ENCODE measurements at places on chromosomes 4 and X.

DNA sequence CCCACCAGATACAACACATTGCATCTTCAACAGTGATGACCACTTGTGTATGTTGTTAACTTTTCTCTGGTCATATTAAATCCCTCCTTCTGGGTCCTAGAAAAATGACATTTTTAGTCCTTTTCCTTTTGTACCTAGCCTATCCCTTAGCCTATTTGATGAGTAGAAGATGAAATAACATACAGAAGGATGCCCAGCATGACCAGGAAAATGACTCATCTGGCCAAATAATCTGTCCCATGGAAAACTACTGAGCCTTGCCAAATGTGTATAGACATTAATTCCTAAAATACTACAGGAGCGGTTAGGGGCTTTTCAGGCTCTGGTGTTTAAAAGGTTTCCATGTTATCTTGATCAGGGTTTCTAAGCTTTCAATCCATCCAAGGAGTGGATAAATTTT is 129.0 kb upstream of the KCNIP4 start:
- no peak for DNase-seq

GRCh38 chrX:132532097-132532496 is 43.3 kb upstream of the MBNL3 start:
- no peak for DNase-seq

GRCh38 chrX:71958281-71958675 is 47.6 kb downstream of the NHSL2 start:
- no peak for DNase-seq

GRCh38 chrX:44291468-44292092 is 51.9 kb downstream of the EFHC2 start:
- DNase-seq = no peak

GRCh38 chr4:20532871-20533870 is 167.1 kb upstream of the PACRGL start:
- no peak for DNase-seq

DNA sequence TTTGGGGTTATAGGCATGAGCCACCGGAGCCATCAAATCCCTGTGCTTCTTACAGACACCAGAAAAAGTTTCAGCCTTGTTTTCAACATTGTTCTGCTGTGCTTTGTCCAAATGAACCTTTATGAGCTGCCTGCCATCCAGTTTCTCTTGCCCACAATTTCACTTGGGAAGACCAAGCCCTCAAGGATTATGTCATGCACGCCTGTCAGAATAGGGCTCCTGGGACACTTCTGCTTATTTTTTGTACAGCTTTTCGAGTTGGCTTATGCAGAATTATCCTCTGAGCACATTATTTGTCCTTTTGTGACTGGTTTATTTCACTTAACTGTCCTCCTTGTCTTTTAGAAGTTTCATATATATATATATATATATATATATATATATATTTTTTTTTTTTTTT is 16.2 kb downstream of the UBE2K start:
- DNase-seq = no peak

DNA sequence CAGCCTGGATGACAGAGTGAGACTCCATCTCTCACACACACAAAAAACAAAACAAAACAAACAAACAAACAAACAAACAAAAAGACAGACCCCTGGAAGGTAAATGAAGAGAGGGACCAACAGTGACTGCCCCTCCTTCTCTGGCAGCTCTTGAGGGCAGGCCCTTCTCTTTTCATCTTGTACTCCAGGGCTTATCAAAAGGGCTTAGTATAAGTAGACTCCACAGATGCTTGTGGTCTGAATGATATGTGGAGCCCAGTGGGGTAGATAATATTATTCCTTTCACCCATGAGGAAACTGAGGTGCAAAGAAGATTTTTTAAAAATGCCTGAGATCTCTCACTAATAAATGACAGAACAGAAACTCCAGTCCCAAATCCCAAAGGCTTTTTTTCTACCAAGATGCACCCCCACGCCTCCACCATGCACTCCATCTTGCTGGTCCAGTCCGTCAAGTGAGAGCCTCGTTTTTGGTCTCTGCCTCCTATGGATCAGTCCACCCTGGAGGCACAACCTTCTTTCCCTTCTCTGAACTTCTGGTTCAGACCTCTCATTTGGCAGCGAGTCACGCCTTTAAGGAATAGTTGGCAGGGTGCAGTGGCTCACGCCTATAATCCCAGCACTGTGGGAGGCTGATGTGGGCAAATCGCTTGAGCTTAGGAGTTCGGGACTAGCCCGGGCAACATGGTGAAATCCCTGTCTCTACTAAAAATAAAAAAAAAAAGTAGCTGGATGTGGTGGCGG is 17.0 kb upstream of the CHRNA9 start:
- DNase-seq = no peak

GRCh38 chrX:8783097-8783713 is 18.0 kb downstream of the FAM9A start:
- no peak for DNase-seq

DNA sequence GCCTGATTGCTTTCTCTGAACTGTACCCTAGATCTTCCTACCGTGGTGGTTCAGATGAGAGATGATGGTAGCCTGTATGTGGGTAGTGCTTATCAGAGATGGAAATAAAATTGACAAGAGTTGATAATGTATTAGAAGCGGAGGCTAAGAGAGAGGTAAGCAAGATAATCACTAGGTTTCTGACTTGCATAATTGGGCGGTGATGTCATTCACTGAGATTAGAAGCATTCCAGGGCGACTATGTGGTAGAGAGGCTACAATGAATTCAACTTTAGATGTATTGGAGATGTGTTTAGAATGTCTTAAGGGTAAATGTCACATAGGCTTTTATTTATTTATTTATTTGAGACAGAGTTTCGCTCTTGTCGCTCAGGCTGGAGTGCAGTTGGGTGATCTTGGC is 415 bp upstream of the TENM3 start:
- no peak for DNase-seq

- DNase-seq = no peak
Observed at GRCh38 chr4:145011636-145012035, 86.4 kb downstream of the ANAPC10 start.

DNA sequence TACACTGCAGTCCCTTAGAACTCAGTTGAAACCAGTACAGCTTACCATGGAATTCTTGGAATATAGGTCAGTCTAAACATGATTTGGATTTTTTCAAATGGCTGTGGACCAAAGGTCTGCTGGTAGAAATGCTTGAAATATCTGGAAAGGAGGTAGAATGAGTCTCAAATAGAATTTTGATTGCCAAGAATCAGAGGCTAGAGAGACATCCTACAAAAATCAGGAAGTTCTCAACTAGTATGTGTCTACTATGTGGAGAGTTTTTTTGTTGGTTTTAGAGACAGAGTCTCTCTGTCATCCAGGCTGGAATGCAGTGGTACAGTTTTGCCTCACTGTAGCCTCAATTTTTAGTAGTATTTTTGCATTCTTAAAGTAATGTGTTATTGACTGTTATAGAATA is 53.6 kb downstream of the PAQR3 start:
- DNase-seq = no peak

DNA sequence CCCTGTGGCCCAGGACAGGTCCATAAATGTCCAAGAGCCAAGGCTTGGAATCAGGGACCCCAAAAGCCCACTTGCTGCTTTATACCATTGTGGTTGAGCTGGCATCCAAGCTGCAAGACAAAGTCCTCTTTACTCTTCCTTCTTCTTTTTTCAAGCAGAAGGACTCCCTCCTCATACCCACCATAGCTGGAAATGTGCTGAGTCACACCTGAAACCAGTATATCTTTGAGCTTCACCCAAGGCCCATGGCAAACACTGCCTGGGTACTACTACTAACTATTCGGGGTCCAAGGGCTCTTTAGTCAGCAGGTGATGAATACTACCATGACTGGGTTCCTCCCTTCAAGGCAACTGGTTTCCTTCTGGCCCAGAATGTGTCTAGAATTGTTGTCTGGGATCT is 37.3 kb upstream of the NMU start:
- no peak for DNase-seq

DNA sequence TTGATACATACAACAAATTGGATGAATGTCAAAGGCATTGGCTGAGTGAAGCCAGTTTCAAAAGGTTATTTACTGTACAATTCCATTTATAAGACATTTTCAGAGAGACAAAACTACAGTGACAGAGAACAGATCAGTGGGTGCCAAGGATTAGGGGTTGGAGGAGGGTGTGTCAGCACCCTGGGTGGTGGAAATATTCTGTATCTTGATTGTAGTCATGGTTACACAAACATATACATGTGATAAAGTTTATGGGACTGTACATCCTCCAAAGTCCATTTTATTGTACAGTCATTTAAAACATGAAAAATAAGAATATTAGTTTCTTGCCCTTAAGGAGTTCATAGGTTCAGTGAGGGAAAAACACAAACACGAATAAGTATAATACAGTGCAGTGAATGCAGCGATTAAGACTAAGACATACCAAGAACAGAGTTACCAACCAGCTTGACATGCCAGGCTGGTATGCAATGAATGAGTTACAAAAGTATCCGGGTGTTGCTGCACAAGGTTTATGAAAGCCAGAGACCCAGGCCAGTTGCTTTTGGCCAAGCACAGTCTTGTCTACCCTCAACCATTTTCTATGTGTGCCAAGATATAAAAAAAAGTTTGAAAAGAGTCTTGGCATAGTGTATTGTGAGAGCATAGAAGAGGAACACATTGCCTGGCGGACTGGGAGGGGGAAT is 123.6 kb downstream of the MSL3 start:
- DNase-seq = no peak

DNA sequence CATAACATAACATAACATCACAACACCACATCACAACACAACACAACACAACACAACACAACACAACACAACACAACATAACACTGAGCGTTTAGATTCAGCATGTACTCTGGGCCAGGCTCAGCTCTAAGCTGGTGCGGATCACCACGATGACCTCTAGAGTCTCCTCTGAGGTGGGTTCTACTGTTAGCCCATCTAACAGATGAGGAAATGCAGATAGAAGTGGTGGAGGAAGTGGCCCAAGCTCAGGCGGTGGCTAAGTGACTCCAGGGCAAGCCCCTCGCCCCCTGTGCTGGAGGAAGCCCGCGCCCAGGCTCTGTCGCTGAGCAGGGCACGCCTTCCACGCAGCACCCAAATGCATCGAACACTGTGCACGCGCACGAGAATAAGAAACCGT is 45.3 kb upstream of the CDKN2AIP start:
- no peak for DNase-seq

GRCh38 chr4:113968473-113968872 is 11.0 kb downstream of the ARSJ start:
- DNase-seq = no peak

DNA sequence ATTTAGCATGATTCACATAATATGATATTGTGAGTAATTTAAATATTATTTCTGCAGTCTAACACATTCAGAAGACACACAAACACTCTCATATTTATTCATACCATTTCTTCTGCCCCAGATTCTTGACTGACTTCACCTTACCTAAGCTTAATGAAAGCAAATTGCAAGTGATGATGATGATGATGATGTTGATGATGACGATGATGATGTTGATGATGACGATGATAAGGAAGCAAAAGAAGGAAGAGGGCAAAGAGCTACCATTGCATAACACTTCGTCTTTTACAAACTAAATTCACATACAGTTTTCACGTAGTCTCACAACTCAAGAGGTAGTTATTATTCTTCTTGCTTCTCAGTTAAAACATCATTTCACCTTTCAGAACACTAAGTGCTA is 404.7 kb downstream of the NAF1 start:
- no peak for DNase-seq

GRCh38 chrX:149493567-149494562 is 11.2 kb downstream of the IDS start:
- DNase-seq = no peak

DNA sequence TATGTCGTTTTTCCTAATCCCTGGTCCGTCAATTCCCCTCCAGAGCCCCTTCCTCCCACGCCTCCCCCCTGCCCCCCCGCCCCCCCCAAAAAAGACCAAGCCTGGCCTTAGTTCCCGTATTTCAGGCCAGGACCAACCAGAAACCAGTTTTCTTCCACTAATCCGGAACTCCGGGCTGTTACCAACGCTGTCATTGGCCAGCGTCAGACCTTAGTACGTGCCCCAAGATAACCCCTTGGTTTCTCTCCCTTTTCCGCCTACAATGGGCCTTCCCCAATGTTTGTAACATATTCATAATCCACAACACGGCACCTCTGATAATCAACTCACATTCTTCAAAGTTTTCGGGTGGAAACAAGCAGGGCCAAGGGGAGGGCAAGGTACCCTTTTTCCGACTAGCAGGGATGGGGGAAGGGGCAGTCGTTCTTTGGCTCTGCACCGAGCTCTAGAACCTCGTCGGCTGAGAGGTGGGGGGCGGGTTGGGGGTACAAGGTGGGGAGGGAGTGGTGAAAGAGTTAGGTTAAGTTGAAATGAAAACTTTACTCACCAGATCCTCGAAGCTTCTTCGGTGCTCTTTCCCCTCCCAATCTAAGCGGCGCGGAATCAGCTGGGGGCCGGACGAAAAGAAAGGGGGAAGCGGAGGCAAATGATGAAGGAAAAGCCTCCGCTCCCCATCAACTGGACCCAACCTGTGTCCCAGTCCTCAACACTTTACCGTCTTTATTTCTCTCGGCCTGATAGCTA is 1.5 kb downstream of the BRWD3 start:
- no peak for DNase-seq

DNA sequence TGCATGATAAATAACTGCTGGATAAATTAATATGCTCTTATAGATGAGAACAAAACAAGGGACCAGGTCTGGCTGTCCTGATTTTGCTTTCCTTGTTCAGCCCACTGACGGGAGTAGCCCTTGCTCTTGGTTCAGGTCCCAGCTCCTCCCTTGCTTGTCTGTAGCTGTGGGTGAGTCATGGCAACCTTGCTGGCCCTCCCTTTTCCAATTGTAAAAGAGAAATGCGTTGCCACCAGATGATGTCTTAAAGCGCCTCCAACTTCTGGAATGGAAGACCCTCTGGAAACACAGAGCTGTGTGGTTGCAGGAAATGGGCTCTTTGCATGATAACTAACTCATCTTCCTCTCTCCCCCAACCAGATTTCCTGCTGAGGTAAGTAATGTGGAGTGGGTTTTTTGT is 171.4 kb downstream of the AASDH start:
- no peak for DNase-seq

DNA sequence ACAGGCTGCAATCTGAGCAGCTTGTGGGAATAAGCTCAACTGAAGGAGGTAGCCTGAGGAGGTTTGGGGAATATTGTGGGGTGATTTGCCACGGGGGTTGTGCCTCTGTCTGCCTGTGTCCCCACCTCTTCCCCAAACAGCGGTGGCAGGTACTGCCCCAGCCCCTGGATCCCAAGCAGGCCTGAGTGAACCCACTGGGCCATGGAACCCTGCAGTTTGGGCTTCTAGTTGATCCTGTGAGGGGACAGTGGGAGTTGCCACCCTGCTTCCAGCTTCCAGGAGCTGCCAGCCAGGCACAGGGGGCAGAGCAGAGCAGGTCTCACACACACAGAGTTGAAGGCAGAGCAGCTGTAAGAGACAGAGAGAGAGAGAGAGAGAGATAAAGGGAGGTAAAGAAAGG is 97.4 kb downstream of the PJA1 start:
- DNase-seq = no peak
